ENCODE measurements at places on chromosomes 3 and 15. TPM values are rescaled to one million over a fixed set of nuclear protein-coding genes. Genes with fewer than 3 reads are reported as not detected.

DNA sequence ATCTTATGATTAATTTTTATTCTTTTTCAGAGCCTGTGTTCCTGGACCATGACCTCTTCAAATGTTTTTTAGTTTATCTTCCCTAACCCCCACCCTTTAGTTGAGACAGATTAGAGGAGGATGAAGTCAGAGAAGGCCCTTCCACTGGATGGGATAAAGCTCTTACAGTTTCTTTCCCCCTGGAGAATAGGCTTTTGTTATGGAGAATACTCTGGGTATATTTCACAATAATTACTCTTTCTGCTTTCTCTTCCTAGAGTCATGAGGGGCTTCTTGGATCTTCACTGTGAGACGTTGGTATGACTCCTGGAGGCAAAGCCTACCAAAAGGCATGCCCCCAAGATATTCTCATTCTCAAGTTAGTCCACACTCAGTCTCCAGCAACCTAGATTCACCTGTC, 144.4 kb upstream of the THRB start:
- no peaks in the 10 kb centered on the region for H3K4me1 ChIP-seq
- no peak overlapping the region for H3K4me3 ChIP-seq
- no peak for DNase-seq
- H3K27ac ChIP-seq = no peak overlapping the region
- H3K27me3 ChIP-seq = no peaks in the 10 kb centered on the region
- no peaks in the 10 kb centered on the region for H3K36me3 ChIP-seq

GRCh38 chr15:44158111-44158510, 37.0 kb downstream of the FRMD5 start:
- no peaks in the 10 kb centered on the region for H3K4me1 ChIP-seq
- no peaks in the 10 kb centered on the region for H3K27me3 ChIP-seq
- no peak overlapping the region for H3K4me3 ChIP-seq
- no peak for DNase-seq

- DNase-seq = no peak
- no peaks in the 10 kb centered on the region for H3K27me3 ChIP-seq
- no peaks in the 10 kb centered on the region for H3K4me1 ChIP-seq
- no peak overlapping the region for H3K27ac ChIP-seq
- no peaks in the 10 kb centered on the region for H3K36me3 ChIP-seq
Measured at GRCh38 chr3:82773207-82773606, 1011.8 kb upstream of the GBE1 start.

- H3K27me3 ChIP-seq = no peaks in the 10 kb centered on the region
- no peaks in the 10 kb centered on the region for H3K4me1 ChIP-seq
- H3K27ac ChIP-seq = peak overlapping the region; percentile 83
Measured at GRCh38 chr3:30443756-30444673, 162.4 kb upstream of the TGFBR2 start.

The PLSCR2 gene
- not detected for total RNA-seq

The A4GNT gene
- total RNA-seq = not detected

Data from ascending aorta (tissue), 2 donors.